Kidney tubule cell (primary cell): ENCODE measurements at places on chromosomes 2 and 18.

DNA sequence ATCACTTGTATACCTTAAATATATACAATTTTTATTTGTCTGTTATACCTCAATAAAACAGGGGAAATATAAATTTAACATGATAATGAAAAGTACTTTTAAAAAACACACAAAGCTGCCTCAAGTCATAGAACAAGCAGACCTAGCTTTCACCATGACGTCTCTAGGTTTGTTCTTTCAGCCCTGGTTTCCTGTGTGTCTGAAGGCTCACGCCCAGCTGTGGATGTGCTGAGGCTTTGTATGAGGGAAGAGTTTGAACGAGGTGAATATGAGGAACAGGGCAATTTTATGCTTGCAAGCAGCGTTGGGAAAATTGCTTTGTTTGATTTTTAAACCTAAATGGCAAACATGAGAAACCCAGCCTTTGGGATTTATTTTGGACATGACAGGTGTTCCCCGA, 15.3 kb downstream of the SH3RF3 start:
- DNase-seq, result no peak

GRCh38 chr2:207123335-207123744, 42.4 kb downstream of the KLF7 start:
- DNase-seq, result peak; percentile 59

- no peak for DNase-seq
Observed at GRCh38 chr2:113172721-113173541, 840 bp upstream of the PSD4 start.

GRCh38 chr2:39913648-39914461, 134.8 kb upstream of the THUMPD2 start:
- peak; percentile 70 for DNase-seq

DNA sequence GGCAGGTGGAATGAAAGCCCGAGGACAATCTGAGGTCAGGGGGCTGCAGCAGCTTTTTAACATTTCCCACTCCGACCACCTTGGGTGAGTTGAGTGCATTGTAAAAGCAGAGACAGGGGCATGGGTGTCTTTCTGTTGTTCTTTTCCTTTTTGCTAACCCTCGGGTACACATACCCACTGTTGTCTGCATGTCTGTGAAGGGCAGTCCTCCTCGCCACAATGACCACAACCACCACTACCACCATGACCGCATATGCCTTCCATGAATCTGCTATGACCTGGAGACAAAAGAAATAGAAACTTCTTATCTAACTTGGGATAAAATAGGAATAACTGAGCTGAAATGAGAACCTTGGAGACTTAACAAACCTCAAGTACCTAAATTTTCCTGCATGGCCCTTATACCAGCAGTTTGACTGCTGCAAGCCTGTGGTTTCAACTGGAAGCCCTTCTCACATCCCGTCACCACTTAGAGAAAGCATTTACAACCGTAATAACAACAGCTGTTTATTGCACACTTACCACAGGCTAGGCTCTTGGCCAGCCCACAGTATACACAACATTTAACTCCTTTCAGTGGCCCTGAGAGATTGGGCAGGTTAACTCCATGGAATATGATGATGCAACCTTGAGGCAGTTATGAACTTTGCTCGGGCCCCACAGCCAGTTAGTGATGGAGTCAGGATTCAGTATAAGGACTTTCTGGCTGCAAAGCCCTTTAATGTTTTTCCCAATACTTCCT, 80.3 kb downstream of the GYPC start:
- no peak for DNase-seq

GRCh38 chr2:16470936-16471490, 194.6 kb downstream of the CYRIA start:
- no peak for DNase-seq

- DNase-seq, result no peak
Observed at GRCh38 chr2:176639016-176639343, 369.7 kb downstream of the MTX2 start.

GRCh38 chr18:60372596-60372995, at the start of gene MC4R:
TSS of gene MC4R (minus strand) at chr18:60372775. CDS start at chr18:60372349, 426 bp downstream.
- peak; percentile 59 for DNase-seq

DNA sequence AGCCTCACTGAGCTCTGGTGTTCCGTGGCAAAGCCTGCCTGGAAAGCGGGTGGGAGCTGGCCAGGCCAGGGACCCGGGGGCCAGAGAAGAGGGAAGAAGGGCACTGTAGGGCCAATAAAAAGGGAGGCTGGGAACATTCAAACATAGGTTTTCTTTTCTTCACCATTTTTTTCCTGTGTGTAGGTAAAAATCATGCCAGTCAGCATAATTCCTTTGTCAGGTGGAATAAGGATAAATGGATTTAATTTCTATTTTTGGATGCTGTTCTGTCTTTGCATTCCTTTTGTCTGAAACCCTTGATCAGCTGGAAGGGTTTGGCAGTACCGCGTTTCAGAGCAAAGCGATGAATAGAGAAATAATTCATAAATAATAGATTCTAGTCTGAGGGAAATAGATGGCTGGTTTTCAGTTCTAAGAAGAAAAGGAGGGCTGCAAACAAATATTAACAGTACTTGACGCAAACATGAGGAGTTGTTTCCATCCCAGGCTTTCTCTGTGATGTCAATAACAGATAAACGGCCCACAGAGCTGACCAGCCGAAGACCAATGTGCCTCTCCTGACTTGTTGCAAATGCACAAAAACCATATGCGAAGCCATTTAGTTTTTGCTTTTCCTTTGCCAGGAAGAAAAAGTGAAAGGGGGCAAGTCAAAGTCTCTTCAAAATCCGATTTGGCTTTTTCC, 384.4 kb downstream of the TSN start:
- no peak for DNase-seq

GRCh38 chr2:192313773-192314172, 119.0 kb upstream of the TMEFF2 start:
- DNase-seq, result no peak

GRCh38 chr2:197431858-197432257, 3.0 kb downstream of the SF3B1 start:
- DNase-seq, result no peak

DNA sequence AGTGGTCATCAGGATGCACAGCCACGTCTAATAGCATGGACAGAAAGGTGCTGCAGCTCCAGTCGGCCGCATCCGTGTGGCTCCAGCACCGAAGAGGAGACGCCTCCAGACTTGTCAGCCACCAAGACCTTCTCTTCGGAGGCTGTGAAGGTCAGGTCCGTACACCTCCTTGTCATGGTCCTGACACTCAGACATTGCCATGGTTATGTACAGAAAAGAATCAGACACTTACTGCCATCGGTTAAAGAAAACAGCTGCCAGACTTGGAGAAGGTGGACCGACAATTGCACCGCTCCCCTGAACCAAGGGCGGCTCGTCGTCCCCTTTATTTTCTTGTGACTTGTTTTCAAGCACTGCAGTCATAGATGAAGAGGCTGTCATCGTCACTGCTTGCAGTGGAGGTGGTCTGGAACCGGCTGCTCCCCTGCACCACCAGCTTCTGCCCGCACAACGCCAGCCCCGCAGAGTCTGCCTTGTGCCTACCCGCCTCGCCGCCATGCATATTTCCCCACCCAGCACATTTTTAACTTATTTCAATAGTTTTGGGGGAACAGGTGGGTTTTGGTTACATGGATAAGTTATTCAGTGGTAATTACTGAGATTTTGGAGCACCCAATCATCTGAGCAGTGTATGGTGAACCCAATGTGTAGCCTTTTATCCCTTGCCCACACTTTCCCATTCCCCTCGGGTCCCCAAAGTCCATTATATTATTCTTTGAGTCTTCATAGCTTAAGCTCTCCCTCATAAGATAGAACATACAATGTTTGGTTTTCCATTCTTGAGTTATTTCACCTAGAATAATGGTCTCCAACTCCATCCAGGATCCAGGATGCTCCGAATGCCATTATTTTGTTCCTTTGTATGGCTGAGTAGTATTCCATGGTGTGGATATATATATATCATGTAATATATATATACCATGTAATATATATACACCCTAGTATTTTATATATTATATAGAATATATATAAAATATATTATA, 18.1 kb downstream of the FBXO48 start:
- no peak for DNase-seq

DNA sequence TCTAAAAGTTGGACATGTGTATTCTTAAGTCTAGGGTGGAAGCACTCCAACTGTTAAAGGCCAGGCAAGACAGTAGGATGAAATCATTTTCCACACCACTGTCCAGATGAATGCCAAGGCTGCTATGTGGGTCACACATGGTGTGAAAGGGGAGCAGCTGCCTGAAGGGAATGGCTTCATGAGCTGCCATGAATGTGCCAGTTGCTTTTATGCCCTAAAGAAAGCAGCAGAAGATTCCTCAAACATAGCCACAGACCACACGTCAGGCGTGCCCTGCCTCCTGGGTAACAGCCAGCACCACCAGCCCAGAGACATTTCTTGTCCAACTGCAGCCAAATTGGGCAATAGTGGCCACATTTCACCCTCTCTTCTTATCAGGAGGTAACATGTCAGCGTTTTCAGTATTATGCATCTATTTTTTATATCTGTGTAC, 130.2 kb downstream of the MTCL1 start:
- DNase-seq, result peak; percentile 31

DNA sequence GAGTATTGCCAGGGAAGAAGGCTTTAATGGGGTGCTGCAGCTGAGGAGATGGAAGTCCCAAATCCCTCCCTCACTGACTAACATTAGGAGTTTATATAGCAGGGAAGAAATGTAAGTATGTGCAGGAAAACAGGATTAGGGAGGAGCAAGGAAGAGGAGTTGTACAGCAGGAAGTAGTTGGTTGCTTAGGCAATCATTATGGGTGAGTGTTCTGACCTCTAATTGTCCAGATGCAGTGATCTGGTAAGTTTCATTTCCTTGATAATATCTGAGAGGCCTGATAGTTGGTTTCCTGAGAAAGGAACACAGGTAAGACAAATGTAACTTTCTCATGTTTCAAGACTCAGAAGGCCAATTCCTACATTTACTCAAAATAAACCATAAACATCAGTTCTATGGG, 331.9 kb upstream of the GULP1 start:
- peak; percentile 86 for DNase-seq

DNA sequence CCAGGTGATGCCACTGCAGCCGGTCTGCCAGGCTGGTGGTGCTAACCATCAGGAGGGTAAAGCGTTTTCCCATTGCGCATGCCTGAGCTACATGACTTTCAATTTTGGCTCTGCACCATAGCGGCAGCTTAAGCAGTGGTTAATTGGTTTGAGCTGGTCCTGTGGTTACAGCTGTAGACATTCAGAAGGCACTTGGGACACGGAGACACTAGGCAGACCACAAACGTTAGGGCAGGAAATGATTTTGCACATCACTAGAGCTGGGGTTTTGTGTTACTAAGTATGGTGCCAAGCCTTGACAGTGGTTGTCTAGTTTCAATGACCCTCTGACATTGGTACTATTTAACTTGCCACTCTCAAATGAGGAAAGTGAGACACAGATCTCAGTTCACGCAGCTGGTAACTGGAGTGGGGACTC, 28.9 kb upstream of the CNOT11 start:
- peak; percentile 30 for DNase-seq

GRCh38 chr18:7017013-7017412, 100.6 kb downstream of the LAMA1 start:
- peak; percentile 61 for DNase-seq

GRCh38 chr2:225041207-225041850, 939 bp downstream of the DOCK10 start:
- peak; percentile 45 for DNase-seq

DNA sequence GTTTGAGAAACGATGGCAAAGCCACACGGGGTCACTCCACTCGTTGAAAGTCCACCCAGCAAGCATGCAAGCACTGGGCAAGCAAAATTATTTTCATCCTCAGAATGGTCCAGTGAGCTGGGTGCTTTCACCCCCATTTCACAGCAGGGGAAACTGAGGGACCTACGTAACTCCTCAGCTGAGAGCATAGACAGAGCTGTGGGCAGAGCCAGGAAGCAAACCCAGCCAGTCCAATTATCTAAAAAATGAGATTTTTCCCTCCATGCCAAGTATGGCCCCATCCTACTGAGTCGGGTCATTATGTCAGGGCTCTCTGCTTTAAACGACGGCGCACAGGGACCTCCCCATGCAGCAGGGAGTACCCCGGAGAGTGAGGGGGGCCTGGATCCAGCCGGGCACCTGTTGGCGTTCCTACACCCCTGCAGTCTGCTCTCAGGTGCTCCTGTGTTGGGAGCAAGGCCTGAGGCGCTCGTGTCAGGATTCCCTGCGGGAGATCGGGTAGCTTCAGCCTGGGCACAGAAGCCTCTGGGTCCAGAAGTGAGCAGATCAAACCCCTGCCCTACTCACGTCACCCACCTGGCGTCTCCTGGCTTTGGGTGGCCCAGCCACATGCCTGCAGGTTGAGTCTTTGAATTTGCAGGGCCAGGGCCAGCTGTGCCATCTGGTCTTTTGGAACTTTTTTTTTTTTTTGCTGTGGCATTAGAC, 17.3 kb downstream of the TWIST2 start:
- no peak for DNase-seq
